ENCODE measurements at places on chromosomes 6 and 20. TPM values are rescaled to one million over a fixed set of nuclear protein-coding genes. Genes with fewer than 3 reads are reported as not detected.

AIF1 gene
- total RNA-seq, result not detected

RAET1L gene
- total RNA-seq, result not detected

IP6K3 gene
- not detected for total RNA-seq

PBOV1 gene
- not detected for total RNA-seq

NR2E1 gene
- total RNA-seq, result not detected

C6orf52 gene
- total RNA-seq, result not detected

HLA-DRA gene
- total RNA-seq, result not detected

Measured in mammary microvascular endothelial cell (primary cell).